HEK293T (cell line): ENCODE measurements at places on chromosomes 7 and 10.
A peak's percentile ranks its signal among the peaks of the same experiment; 100 is the strongest.

GRCh38 chr10:12973149-12973718, 28.3 kb downstream of the CCDC3 start:
- no peak for DNase-seq

DNA sequence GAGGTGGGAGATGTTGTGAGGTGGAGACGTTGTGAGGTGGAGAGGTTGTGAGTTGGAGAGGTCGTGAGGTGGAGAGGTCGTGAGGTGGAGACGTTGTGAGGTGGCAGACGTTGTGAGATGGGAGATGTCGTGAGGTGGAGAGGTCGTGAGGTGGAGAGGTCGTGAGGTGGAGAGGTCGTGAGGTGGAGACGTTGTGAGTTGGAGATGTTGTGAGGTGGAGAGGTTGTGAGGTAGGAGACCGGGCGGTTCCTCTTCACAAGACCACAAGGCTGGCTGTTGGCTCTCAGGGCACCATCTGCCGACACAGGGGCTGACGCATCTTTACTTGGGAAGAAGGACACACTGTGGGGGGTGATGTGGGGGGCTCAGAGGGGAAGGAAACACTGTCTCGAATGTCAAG, 34.7 kb upstream of the SHH start:
- no peak for DNase-seq

- no peak for DNase-seq
These were observed 107.3 kb upstream of the SGCE start for GRCh38 chr7:94763268-94763667.

DNA sequence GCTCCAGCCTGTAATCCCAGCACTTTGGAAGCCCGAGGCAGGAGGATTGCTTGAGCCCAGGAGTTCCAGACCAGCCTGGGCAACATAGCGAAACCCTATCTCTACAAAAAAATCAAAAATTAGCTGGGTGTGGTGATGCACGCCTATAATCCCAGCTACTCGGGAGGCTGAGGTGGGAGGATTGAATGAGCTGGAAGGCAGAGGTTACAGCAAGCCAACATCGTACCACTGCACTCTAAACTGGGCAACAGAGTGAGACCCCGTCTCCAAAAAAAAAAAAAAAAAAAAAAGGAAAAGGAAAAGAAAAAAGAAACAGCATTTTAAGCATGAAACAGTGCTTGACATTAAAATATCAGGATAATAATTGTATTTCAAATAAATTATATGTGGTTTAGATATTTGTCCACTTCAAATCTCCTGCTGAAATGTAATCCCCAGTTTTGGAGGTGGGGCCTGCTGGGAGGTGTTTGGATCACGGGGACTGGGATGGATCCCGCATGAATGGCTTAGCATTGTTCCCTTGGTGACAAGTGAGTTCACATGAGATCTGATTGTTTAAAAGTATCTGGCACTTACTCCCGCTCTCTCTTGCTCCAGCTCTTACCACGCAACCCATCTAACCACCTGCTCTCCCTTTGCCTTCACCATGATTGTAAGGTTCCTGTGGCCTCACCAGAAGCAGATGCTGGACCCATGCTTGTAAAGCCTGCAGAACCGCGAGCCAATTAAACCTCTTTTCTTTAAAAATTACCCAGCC, 103.4 kb downstream of the SRPK2 start:
- no peak for DNase-seq

DNA sequence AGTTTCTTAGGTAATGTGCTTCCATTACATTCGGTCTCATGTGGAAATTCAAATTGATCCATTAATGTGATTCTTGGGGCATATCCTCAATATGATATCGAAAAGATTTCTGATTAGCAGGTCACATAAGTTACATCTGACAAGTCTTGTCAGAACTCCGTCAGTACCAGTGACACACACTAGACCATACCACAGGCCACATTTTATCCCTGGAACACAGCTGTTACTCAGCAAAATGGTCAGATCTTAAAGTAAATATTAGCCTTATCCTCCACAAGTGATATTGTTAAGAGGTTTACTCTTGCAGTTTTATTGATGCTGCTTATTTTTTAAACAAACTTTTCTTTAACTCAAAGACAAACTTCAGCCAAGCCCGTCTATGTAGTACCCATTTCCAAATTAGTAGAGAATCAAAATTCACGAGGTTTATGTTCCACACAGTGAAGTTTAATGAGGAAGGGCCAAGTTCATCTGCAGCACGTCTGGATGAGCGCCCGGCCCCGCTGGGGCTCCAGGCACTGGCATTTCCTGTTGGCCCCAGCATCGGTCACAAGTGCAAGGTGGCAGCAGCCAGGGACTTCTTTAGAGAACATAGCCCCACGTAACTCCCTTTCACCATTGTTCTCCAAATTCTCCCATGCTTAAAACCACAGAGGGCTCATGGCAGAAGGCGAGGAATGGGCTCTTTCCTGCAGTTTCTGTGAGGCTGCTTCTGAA, 132.2 kb downstream of the VIPR2 start:
- DNase-seq, result no peak

- DNase-seq, result no peak
These were observed 264.2 kb upstream of the SLC26A5 start for GRCh38 chr7:103710247-103710646.

GRCh38 chr7:95398155-95398940, 2.2 kb upstream of the PON3 start:
- no peak for DNase-seq

- DNase-seq, result no peak
These were observed 41.4 kb upstream of the ADO start for GRCh38 chr10:62763155-62763554.

- DNase-seq, result no peak
These were observed 78.4 kb upstream of the IKZF1 start for GRCh38 chr7:50226145-50226544.

DNA sequence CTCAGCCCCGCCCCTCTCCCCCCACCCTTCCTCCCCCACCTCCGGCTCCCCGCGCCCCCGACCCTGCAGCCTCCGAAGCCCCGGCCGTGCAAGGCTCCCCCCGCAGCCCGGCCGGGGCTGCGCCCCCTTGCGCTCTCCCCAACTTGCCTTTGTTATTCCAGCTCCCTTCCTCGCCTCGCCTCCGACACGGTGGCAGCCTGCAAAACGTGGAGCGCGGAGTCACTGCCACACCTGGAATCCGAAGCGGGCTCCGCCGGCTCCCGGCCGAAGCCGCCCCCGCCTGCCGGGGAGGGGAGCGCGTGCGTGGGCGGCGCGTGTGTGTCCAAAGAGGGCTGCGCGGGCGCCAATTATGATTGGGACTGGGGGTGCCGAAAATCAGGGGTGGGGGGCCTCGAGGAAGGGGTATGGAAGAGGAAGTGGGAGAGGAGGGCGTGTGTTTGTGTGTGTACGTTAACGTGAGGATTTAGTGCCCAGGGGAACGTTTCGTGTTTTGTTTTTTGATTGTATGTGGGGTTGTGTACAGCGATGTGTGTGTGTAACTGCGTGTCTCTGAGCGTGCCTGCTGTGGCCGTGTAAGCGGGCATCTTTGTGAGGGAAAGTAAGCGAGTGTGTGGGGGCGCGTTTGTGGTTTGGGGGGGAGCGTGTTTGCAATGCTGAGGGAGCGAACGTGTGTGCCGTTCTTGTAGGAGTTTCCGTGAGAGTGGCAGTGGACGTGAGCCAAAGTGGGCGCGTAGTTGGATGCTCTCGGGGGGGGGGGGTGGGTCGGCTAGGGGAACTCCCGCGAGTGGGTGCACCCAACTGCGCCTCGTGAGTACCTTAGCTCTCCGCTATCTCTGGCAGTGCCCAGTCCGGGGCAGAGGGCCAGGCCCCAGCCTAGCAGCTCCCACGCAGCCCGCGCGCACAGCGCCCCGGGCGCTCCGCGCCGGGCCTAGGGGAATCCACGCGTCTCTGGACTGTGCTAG, 1.2 kb upstream of the ZMIZ1 start:
- peak; percentile 80 for DNase-seq

- no peak for DNase-seq
These were observed 541.6 kb upstream of the NRP1 start for GRCh38 chr10:33875924-33876583.

DNA sequence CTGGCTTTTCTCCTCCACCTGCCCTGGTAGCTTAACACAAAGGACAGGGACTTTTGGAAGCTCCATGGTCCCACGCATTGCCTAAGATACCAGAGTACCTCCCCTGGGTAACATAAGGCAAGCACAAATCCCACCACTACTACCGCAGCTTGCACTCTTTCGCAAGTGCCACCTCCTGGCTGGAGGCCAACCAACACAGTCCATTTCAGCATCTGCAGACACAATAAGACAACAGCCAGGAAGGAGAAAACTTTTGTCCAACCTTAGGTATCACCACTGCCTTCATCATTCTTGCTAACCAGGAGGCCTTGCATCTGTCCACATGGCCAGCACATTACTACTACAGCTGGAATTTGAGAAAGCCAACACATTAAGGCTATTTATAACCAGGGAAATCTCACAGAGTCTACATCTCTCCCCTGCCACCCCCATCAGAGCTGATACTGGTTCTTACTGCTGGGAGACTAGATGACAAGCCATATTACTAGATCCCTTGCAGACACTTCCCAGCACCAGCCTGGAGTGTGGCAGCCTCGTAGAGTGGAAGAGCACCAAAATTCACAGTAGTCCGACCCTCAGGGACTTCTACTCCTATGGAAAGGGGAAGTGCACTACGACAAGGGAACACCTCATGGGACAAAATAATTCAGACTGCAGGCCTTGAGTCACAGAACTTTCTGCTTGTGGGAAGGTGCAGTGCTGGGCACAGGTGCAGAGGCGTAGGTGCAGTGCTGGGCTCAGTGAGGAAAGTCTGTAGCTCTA, 39.8 kb upstream of the CDK13 start:
- no peak for DNase-seq

DNA sequence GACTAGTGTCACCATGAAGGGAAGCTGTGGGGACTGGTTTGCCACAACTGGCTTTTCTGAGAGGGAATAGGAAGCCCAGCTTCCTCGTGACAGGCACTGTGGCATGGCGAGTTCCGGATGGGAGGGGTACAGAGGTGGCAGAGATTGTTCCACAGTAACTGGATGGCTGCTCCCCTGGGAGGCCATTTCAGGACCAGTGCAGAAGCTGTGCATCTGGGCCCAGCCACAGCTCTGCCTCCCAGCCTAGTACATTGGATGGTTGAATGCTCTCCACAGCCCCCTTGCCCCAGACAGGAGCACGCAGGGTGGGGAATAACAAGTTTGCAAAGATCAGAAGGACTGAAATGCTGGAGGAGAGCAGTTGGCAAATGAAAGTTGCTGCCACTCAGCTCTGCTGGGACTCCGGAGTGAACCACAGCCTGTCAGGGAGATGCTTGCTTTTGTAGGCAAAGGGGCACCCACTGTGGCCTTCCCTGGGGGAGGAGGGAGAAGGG, 51.8 kb downstream of the GSDME start:
- no peak for DNase-seq

- no peak for DNase-seq
These were observed 7.7 kb upstream of the HYCC1 start for GRCh38 chr7:23021596-23021995.

- no peak for DNase-seq
These were observed 720 bp downstream of the SNCG start for GRCh38 chr10:86958901-86959736.

GRCh38 chr10:61356354-61356753, 96.8 kb downstream of the TMEM26 start:
- DNase-seq, result no peak

DNA sequence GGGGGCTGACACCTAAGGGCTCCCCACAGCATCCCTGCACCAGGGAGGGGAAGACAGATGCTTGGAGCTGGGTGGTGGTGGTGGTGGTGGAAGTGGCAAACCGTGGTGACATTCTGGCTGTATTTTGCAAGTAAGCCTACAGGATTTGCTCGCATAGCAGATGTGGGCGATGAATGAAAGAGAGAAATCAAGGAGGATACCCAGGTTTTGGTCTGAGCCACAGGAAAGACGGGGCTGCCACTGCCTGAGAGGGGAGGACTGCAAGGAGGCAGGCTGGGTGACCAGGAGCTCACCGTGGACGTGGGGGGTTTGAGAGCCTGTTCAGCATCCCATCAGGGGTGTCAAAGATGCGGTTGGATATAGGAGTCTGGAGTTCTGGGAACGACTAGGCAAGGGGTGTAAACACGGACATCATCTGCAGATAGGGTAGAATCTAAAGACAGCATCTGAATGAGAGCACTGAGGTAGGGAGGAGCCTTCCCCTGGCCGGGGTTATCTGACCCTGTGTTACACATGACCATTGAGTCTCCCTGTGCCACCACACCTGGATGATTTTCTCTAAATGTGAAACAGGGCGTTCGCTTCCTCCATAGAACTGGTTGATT, 49.7 kb downstream of the TSPAN15 start:
- DNase-seq, result no peak

GRCh38 chr10:8369666-8370065, 315.2 kb downstream of the GATA3 start:
- no peak for DNase-seq

- DNase-seq, result no peak
These were observed 663.6 kb downstream of the PARD3 start for GRCh38 chr10:34151481-34151880.

DNA sequence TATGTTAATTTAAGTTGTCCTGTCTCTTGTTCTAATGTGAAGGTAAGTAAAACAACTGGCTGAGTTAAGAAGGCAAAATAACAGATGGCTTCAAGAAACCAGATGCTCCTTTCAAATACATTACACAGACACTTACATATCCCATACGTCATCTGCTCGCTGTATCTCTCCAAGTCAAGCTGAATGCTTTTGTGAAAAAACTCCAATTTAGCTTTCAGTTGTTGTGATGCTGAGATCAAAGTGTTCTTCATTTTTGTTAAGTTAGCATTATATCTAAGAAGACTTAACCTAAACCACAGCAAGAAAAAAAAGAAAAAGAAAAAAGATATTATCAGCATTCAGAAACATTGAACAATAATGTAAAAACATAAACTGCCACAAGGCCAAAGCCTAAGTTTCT, 18.5 kb upstream of the ERLIN1 start:
- no peak for DNase-seq

DNA sequence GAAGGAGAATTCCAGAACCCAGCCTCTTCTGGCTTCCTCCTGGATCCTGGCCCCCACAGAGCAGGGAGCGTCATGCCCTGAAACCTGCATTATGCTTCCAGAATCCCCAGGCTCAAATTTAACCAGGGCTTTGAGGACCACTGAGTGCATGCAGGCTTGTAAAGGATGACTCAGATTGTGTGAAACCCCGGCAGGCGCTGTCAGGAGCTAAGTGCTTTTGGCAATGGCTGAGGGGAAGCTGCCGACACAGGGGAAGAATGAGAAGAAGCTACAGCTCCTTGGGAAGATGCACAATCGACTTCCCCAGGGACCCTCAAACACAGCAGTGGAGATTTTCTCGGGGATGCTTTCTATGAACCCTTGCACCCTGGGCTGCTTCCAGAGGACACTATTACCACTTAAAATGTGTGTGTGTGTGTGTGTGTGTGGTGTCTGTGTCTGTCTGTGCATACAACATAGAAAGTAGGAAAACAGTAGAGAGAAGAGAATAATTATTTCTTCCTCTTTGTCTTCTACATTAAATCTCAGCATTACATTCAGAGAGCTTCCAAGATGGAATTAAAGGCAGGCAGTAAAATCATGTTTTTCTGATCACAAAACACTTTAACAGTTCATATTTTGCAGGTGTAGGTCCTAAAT, 183.5 kb upstream of the INHBA start:
- no peak for DNase-seq

GRCh38 chr7:85162721-85163120, 24.1 kb downstream of the SEMA3D start:
- DNase-seq, result no peak

- peak; percentile 91 for DNase-seq
These were observed 117.3 kb downstream of the PRKAG2 start for GRCh38 chr7:151759591-151760042.
